Heart left ventricle (tissue), 16 donors: ENCODE measurements at places on chromosomes 12 and 14. TPM values are rescaled to one million over a fixed set of nuclear protein-coding genes. Genes with fewer than 3 reads are reported as not detected.

- DNase-seq: no peak
Observed at GRCh38 chr12:46669720-46670119, 156.1 kb downstream of the SLC38A4 start.

GRCh38 chr14:100078216-100078803, 13.1 kb downstream of the EVL start:
- DNase-seq: no peak

GRCh38 chr12:3000548-3001275, 41.5 kb downstream of the TEAD4 start:
- DNase-seq: no peak

GRCh38 chr12:123043536-123044001, 63.1 kb downstream of the ARL6IP4 start:
- DNase-seq: peak; percentile 91

DNA sequence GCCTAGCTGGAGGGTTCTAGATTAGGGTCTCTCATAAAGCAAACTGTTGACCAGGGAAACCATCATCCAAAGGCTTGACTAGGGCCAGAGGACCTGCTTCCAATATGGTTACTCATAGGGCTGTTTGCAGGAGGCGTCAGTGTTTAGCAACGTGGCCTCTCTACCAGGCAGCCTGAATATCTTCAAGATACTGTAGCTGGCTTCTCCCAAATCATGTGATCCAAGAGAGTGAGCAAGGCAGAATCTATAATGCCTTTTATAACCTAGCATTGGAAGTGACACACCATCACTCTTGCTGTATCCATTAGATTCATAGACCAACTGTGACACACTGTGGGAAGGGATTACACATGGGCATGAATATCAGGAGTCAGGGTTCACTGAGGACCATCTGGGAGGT, 17.3 kb downstream of the TPH2 start:
- no peak for DNase-seq

GRCh38 chr12:6780573-6780972, 8.3 kb downstream of the LAG3 start:
- no peak for DNase-seq

The SERPINA1 gene
- polyA plus RNA-seq: 0.99 TPM

- no peak for DNase-seq
Observed at GRCh38 chr12:131230340-131231031, 276.8 kb downstream of the ADGRD1 start.

The KLRF1 gene
- polyA plus RNA-seq: 0.76 TPM

DNA sequence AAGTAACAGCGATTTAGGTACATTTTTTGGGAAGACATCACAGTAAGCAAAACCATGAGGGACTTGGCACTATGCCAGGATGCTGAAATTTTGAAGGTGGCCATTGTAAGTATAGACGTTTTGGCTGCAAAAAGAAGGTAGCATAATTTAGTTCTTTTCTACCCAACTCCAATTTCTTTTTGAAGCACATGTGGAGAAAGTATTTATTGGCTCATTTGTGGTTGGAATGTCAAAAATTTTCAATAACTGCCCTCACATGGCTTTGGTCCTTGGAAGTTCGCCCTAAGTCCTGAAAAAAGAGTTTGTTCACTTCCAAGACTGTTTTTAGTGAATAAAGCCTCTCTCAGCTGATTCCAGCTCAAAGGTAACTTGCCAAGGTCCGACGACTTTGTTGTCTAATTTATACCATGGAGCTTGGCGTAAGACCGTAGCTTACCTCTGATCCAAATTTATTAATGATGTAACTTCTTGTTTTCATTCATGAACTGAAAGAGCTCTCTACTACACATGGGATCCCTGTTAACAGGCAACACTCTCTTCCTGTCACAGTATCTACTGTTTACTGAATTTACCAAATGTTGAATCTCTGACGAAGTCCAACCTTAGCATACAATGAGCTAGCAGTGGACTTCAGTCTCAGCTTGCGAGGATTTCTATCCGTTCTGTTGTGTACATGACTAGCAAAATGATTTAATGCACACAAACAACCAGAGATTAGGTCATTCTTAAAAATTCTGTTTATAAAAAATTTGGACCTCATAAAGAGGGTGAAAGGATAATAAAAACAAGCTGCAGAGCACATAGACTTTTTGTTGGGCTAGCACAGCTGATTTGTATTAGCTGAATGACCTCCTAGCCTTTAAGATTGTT, 49.0 kb downstream of the MSRB3 start:
- no peak for DNase-seq

DNA sequence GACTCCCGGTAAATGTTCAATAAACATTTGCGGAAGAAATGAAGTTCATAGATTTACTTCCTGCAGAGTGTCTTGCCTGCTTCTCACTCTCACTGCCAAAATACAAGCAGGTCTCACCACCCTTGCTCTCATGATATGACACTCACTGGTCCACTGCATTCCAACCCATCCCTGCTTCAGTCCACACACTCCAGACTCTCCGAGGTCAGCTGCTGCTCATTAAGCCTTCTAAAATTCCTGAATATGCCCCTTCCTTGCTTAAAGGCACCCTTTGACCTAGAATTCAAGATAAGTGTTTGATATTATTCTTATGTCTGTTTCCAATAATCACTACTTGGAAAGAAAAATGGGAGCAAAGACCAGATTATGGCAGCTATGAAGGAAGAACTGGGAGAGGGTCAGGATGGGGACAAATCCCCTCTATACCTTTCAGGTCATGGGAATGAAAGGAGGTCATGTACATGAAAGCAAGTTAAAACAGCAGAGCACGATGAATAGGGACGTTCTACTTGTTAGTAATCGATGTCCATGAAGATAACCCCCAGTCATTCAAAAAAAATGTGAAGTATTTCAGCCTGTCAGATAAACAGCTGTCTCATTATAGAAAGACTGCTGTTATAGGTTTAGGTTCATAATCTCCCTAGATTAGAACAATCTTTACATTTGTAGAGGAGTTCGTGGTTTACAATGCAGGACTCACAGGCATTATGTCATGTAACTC, 10.5 kb upstream of the NID2 start:
- DNase-seq: no peak

DNA sequence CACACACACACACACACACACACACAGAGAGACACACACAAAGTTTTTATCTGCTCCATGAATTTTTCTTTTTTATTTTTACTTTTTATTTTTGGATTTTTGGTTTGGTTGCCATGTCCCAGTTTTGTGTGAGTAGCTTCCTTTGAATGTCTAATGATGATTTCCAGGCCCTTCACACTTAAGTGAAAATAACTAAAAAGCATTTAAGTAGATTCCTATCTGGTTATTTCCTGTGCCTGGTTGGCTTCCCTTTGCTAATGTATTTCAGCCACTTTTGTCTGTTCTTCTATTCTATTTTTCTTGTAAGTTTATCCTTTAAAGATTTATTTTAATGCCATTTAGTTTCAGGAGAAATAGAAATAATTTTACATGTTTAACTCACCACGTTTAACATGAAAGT, 755.4 kb downstream of the SLC6A15 start:
- no peak for DNase-seq

GRCh38 chr12:130818635-130819576, 20.1 kb downstream of the STX2 start:
- DNase-seq: peak; percentile 76

The ETFBKMT gene
- polyA plus RNA-seq: 2.3 TPM

- DNase-seq: no peak
Observed at GRCh38 chr14:59582161-59582560, 5.5 kb upstream of the CCDC175 start.

DNA sequence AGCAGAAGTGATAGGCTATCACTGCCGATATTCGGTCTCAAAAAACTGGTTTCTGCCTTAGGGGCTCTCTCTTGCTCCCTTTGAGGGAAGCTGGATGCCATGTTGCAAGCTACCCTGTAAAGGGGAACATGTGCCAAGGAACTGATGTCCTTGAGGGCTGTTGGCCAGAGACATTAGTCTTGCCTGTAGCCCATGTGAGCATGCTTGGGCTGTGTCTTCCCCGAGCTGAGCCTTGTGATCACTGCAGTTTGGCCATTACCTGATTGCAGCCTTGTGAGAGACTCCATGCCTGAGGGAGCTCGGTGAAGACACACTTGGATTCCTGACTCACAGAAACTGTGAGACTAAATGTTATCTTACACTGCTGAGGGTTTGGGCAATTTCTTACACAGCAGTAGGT, 18.8 kb downstream of the RTRAF start:
- DNase-seq: no peak

GRCh38 chr12:123119808-123120207, 31.1 kb downstream of the PITPNM2 start:
- DNase-seq: no peak

- DNase-seq: peak; percentile 79
Observed at GRCh38 chr12:67482751-67483661, 165.5 kb upstream of the DYRK2 start.

The ANHX gene
- not detected for polyA plus RNA-seq

DNA sequence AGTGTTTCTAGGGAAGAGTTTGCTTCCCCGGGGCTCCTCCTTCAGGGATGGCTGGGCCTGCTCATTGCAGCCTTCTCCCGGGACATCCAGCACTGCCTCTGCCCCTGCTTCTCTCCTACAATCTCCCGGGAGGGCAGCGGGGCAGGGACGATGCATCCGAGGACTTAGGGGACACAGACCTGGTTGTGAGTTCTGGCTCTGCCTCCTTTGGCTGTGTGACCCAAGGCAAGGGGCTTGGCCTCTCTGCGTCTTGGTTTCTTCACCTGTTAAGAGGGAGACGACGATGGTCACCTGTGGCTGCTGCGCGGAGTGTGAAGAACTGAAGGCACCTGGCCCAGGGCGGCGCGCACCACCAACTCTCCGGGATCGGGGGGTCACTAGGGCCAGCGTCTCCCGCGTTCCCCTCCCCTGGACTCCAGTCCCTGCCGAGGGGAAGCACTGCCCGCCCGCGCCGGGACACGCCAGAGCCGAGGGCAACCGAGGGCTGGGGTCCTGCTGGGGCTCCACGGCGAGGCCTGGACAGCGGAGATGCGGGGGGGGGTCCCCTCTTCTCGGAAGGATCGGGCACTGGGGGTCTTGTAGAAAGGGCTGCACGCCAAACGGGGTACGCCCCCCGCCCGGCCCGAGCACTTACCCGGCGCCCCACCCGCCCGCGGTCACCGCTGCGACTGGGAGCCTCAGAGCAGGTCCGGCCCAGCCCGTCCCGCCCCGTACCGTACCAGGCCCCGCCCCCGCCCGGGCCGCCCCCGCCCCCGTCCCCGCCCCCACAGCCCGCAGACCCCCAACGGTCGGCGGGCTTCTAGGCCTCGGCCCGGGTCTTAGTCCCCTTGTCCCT, at the start of gene HVCN1:
Gene HVCN1, minus strand, starts transcription at position 670 of the 835 bp plus-strand sequence. CDS start 5,870 bp downstream, outside the sequence.
- peak; percentile 83 for DNase-seq

The PLEKHG3 gene
- 7.0 TPM for polyA plus RNA-seq
